Astrocyte of the hippocampus (primary cell): ENCODE measurements at places on chromosomes 4 and X.
A peak's percentile ranks its signal among the peaks of the same experiment; 100 is the strongest.

DNA sequence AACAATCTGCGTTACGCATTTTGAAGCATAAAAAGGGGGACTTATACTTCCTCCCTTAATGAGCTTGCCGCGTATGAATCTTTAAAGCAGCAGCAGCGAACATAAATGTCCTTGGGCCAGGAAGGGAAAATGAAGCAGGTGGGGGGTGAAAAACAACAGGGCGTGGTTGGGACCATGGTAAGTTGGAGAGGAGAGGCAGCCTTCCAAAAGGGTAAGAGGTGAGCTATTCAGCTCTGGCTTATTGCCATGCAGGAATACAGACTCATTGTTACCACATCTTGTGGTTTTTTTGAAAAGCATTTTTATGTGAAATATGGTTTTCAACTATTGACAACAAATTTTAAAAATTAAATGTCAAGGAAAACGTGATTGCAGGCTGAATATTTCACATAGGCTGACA, 710.7 kb upstream of the FAM241A start:
- no peak for DNase-seq

DNA sequence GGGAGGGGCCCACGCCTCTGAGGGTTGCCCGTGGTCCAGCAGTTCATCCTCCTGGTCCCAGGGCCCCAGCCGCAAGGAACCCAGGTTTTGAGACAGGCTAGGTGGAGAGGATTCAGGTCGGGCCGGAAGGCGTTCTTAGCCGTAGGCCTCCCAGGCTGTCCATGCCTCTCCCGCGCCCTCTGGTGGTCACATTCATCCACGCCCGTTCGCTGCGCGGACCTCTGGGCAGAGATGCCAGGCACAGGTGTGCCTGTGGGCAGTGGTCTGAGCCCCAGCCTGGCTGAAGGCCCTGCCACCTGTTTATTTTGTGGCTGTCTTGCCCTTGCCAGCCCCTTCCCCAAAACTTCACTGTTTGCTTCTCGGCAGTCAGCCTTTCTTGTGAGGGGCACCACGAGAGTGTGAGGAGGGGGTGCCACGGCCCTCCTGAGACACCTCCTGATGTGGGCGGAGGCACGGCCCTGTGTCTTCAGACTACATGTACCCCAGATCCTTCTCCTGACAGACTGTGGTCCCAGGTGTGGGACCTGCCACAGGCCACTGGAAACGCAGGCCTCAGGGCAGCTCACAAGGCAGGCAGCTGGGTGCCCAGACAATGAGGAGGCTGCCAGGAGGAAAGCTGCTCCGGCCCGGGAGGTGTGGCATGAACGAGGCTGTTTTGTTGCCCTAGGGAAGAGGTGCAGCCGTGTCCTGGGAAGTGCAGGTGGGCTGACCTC, 5.0 kb downstream of the UVSSA start:
- DNase-seq = peak; percentile 90

DNA sequence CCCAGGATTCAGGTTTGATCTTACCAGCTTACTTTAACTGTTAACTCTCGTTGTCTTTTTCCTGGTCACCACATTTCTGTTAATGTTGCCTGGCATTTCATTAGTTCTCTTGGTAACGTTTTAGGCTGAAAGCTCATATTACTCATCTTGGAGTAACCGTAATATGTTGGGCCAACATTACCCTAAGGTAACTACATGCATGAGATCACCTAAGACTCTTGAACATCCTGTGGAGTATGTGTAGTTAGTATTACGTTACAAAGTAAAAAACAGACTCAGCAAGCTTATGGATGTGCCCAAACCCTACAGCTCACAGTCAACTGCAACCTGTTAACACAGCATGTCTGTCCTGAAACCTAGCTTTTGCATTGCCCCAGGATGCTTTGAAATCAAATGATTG, 203.3 kb upstream of the HS3ST1 start:
- no peak for DNase-seq

- DNase-seq = peak; percentile 75
Observed at GRCh38 chrX:120672389-120672788, 42.5 kb upstream of the C1GALT1C1 start.

DNA sequence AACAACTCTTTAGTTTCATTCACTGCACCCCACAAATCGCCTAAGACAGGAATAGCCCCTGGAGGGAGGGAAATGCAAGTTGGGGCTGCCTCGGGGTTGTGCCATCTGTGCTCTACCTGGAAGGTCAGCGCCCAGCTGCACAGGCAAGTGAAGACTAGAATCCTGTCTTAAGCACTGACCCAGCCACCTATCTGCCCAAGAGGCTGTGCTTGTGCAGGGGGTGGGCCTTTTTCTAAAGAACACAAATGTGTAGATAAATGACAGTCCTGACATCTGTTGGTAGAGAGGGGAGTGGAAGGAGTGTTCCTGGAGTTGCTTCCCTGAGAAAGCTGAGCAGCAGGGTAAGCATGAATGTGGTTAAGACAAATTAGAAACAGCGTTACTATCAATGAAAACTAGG, 15.7 kb downstream of the ZNF518B start:
- DNase-seq = no peak

DNA sequence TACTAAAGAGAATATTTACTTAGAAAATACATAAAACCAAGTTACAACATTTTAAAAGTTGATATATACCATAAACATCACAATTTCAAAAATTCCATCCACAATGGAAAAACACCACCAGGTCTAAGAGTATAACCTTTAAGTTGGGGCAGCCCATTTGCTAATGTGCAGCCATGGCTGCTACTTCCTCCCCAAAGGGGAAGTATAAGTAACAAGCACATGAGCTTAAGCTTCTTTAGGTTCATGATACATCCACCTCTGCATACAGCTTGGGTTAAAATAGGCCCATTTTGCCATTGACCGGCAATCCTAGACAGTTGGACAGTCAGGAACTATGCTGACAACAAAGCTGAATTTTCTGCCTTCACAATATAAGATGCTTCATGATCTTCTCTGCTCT, 16.6 kb upstream of the GASK1B start:
- DNase-seq = no peak

- DNase-seq = no peak
Observed at GRCh38 chr4:16663307-16663706, 235.1 kb downstream of the LDB2 start.

GRCh38 chr4:143443728-143444127, 69.8 kb upstream of the SMARCA5 start:
- DNase-seq = no peak

DNA sequence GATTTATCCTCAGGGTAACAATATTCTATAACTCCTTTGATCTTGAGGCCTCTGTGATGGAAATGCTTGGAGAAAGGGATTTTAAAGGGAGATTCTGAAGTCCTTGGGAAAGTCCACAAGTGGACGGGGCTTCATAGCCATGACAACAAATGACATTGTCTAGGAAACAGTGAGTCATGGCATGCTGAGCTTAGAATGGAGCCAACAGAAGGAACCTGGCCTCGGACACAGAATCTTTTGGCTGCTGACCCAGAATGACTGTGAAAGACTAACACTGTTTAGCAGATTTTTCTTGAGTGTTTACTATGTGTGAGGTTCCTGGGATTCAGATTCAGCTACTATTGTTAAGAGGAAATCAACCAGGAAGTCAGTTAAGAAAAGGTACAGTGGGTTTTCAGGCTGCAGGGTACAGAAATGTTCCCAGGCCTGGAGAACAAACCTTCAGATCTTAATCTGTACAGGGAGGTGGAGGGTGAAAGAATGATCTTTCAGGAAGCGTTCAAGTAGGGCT, 18.1 kb upstream of the CXCL2 start:
- peak; percentile 97 for DNase-seq

GRCh38 chr4:87849612-87850011, 16.8 kb downstream of the MEPE start:
- no peak for DNase-seq

- DNase-seq = peak; percentile 76
Observed at GRCh38 chr4:21765810-21766407, 182.7 kb downstream of the KCNIP4 start.

- no peak for DNase-seq
Observed at GRCh38 chr4:142893012-142893411, 46.9 kb upstream of the INPP4B start.

DNA sequence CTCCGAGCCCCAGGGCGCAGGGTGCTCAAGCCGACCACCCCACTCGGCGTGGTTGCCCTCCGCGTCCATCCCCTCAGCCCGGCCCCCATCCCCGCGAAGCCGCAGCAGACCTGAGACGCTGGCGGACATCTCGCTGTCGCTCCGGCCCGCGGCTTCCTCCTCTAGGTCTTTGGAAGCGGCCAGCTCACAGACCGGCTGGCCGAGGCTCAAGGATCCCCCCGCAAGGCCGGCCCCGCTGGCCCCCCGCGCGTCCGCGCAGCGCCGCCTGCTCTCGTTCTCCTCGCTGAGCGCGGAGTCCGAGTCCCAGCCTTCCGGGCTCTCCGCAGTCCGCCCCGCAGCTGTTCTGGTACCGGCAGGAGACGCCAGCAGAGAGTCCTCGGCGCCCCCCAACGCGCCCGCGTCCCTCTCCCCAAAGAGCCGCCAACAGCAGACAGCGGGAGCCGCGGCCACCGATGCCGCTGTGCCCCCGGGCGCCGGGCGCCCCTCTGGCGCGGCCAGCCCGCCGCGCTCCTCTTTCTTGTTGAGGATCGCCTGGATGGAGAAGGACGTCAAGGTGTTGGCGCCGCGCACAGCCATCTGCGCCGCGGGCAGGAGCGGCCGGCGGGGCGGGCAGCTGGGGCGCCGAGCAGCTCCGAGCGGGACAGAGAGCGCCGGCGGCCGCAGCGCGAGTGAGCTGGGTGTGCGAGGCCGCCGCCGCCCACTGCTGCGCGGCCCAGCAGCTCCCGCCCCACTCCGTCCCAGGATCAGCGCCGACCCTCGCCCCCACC, at the start of gene NKX3-2:
Gene NKX3-2, minus strand, starts transcription at position 670 of the 767 bp plus-strand sequence. Its CDS starts 94 bp downstream, at position 576.
- DNase-seq = peak; percentile 64

- DNase-seq = no peak
Observed at GRCh38 chr4:158597879-158598596, 73.6 kb downstream of the C4orf46 start.

DNA sequence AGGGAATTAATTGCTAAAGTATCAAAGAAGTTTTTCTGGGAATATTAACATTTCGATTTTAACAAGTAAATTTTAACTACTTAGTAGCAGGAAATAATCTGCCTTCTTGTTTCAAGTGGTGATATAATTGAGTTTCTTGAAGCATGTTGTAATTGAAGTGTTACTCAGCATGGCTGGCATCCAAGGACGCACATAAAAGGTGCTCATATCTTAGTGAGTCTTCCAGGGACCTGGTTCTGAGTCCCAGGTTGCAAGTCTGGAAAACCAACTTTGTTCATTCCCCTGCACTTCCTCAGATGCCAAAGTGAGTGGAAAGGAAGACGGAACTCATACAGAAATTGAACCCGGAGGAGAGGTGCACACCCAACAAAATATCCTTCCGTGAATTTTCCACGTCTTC, 399.6 kb downstream of the NLGN4X start:
- DNase-seq = peak; percentile 26

DNA sequence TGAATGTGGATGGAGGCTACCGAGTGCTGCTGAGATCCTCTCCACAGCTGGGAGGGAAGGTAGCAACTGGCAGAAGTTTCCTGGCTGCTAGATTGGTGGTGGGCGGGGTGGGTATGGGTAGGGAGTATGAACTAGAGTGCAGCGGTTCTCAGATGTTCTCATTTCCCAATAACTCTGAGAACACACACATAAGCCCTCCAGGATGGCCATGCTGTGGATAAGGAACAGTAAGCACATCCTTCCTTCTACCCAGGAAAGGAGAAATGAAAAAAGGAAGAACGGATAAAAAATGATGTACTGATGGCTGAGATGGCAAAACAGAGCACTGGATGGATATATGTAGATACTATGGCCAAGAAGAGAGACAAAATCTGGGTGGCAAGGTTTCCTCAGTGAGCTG, 116.0 kb downstream of the ZNF827 start:
- DNase-seq = no peak

DNA sequence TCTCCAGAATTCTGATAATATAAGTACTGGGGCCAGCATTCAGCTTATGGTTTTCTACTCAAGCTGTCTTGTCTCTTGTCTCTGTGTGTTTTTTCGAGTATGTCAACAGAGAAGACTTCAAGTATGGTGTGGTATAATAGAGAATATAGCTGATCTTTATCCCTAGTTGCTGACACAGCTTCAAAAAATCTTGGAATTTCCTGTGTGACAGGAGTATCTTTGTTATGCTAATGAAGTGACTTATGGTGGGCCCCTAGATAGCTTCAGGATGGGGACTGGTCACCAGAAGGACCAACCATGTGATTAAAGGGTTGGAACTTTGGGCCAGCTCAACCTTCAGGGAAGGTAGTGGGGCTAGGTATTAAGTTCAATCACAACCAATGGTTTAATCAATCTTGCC, 2.9 kb downstream of the GPRASP3 start:
- DNase-seq = peak; percentile 34

GRCh38 chrX:100606753-100607152, 22.0 kb downstream of the TNMD start:
- DNase-seq = no peak

- DNase-seq = no peak
Observed at GRCh38 chr4:185801471-185801870, 10.5 kb downstream of the SORBS2 start.

- DNase-seq = peak; percentile 10
Observed at GRCh38 chr4:164931551-164932324, 45.7 kb downstream of the TRIM61 start.

DNA sequence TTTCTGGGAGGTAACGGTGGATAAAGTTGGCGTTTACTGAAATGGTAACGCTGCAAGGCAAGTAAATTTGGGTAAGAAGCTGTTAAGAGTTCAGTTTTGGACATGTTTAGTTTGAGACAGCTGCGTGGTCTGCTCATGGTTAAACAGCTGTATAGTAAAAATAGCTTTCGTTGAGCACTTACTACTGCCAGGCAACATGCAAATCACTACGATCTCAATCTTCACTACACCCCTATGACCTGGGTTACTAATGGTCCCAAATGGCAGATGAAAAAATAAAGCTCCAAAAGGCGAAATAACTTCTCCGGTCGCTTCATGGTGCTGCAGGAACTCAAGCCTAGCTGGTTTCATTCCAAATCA, 22.2 kb downstream of the FABP2 start:
- no peak for DNase-seq

- no peak for DNase-seq
Observed at GRCh38 chr4:171650543-171650942, 162.7 kb upstream of the GALNTL6 start.

DNA sequence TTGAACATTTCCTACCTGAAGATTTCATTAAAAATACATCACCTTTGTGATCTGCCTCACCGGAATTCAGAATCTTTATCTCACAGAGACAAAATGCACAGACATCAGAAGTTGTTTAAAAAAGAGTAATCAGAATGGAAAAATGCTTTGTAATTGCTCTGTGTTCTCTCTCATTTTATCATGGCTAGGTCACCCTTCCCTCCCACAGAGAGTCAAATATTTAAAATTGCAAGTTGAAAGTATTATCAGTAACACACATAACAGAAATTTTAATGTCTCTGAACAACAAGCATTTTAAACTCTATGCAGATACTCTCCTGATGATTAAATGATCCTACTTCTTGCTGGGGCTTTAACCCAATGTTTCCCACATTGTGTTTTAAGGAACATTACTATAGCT, 362.0 kb downstream of the CBLL2 start:
- peak; percentile 6 for DNase-seq

DNA sequence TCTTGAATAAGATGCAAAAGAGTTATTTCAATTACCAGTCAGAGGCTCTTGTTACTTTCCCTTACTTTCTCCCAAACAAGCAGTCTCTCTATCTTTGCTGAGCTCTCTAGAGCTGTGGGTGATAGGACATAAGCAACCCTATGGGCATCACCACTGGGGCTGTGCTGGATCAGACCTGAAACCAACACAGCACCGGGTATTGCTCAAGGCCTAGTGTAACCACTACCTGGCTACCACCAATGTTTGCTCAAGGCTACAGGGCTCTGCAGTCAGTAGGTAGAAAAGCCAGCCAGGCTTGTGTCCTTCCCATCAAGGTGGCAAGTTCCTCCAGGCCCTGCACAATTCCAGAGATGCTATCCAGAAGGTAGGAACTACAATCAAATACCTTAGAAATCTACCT, 35.3 kb upstream of the AGTR2 start:
- DNase-seq = no peak

- DNase-seq = no peak
Observed at GRCh38 chrX:120014354-120015130, 62.9 kb downstream of the RHOXF2B start.
